ENCODE measurements at places on chromosomes 16 and 17.

GRCh38 chr16:65845466-65846209 lies 520.9 kb upstream of the CDH5 start:
- H3K36me3 ChIP-seq: no peaks in the 10 kb centered on the region
- DNase-seq: peak; percentile 70
- peak overlapping the region; percentile 16 for H3K27ac ChIP-seq
- no peak overlapping the region for H3K4me3 ChIP-seq
- no peaks in the 10 kb centered on the region for H3K27me3 ChIP-seq

GRCh38 chr17:2594722-2595599 lies 1.5 kb downstream of the PAFAH1B1 start:
- H3K4me1 ChIP-seq: peaks cover 46% of the 10 kb centered on the region
- H3K27ac ChIP-seq: peak overlapping the region; percentile 99

DNA sequence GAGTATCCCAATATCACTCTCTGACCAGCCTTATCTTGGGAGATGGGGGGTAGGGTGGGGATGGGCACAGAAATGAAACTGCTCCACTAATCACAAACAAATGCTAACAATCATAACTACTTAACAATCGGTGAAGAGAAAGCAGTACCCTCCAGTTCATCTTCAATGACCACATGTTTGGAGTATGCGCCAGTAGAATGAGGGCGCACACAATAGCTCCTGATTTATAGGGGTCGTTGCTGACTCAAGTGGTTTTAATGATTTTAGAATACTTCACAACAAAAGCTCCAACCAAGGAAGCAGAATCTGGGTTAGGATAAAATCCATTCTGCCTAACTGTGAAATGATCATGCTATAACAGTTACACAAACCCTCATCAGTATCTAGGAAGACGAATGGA lies 184.4 kb downstream of the AATF start:
- no peaks in the 10 kb centered on the region for H3K27me3 ChIP-seq
- H3K27ac ChIP-seq: no peak overlapping the region
- peaks cover 12% of the 10 kb centered on the region for H3K36me3 ChIP-seq
- no peak overlapping the region for H3K4me3 ChIP-seq

- no peak for DNase-seq
- H3K27ac ChIP-seq: no peak overlapping the region
- no peaks in the 10 kb centered on the region for H3K4me1 ChIP-seq
- H3K27me3 ChIP-seq: no peaks in the 10 kb centered on the region
These were observed 432.6 kb downstream of the TOX3 start for GRCh38 chr16:52114379-52114778.

DNA sequence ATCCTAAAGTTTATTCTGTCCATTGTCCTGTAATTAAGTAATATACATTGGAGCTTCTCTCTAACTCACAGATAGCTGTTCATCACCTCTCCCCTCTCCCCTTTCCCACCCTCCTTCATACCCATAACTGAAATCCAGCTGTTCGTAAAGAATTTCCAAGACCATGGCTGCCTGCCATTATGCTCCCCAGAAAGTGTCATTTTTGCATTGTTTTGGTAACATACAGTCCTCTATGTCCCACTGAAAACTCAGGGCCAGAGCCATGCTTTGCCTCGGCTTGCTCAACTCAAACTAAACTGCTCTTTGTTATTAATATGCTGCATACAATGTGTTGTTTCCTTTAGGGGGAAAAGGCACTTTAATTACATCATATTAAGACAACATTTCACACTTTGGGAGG lies 132.0 kb downstream of the MRTFB start:
- no peak overlapping the region for H3K4me3 ChIP-seq
- H3K27ac ChIP-seq: no peak overlapping the region
- no peaks in the 10 kb centered on the region for H3K36me3 ChIP-seq
- H3K4me1 ChIP-seq: peaks cover 8% of the 10 kb centered on the region
- no peak for DNase-seq
- no peaks in the 10 kb centered on the region for H3K27me3 ChIP-seq

DNA sequence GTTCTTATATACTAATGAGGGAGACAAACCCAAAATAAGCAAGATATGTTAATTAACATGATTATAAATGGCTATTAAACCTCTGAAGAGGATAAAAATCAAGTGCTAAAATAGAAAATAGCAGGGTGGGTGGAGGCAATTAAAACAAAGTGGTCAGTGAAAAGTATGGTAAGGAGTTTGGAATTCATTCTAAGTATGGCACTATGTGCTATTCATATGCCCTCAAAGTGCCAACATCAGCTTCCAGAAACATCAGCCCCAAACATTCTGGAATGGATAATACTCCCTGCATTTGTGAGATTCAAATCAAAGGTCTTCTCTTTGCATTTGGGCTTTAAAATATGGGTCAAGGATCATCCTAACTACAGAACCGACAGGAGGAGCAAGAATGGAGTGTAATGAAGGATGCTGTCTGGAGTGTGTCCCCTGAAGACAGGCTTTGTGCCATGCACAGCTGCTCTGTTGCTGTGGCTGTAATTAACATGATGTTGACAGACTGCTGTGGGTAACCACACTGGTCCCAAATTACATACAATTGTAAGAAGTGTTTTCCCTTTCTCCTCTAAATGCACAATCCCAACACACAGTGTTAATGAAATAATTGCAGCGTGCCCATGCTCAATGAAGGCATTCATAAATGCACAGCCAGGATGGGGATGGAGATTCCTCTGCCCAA lies 93.1 kb downstream of the VAT1L start:
- no peak overlapping the region for H3K27ac ChIP-seq
- no peaks in the 10 kb centered on the region for H3K27me3 ChIP-seq
- H3K4me1 ChIP-seq: peaks cover 27% of the 10 kb centered on the region
- H3K4me3 ChIP-seq: no peak overlapping the region
- DNase-seq: peak; percentile 21
- no peaks in the 10 kb centered on the region for H3K36me3 ChIP-seq

DNA sequence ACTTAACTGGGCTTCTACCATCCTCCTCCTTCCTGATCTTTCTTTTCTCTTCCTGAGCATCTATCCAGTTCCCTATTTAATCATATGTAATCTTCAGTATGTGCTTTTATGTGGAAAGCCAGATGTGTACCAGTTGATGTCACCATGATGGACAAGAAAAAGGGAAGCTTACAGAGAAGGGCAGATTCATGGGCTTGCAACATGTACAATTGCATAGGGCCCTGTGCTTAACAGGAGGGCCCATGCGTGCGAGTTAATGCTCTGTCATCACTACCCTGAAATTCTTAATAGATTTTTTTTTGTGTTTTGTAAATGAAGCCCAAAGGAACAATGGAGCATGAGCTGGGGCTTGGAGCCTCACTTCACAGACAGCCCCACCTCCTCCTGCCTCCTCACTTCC lies 124.3 kb downstream of the CDH13 start:
- H3K4me3 ChIP-seq: no peak overlapping the region
- H3K27ac ChIP-seq: no peak overlapping the region
- DNase-seq: no peak
- no peaks in the 10 kb centered on the region for H3K36me3 ChIP-seq
- H3K4me1 ChIP-seq: peaks cover 41% of the 10 kb centered on the region
